ENCODE measurements at places on chromosomes 4 and X.

- no peak for DNase-seq
Measured at GRCh38 chr4:155025762-155026457, 182.5 kb upstream of the NPY2R start.

GRCh38 chrX:20595928-20596575 is 329.3 kb upstream of the RPS6KA3 start:
- DNase-seq = no peak

DNA sequence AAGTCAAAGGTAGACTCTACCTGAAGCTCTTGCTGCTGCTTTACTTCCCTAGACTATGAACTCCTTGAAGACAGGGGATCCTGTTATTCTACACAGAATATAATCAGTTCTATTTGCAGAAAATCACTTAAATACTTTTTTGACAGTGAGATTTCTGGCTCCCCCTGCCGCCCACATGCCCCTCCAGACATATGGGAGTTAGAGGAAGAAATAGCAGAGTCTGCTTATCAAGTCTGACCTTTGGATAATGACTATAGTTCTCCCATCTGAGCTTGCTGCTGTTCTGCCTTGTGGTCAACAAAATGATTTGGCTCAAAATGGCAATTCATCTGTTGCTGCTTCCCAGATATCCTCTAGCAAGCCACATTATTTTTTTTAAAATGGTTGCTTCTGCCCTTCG is 101.1 kb downstream of the ENOX2 start:
- DNase-seq = no peak

DNA sequence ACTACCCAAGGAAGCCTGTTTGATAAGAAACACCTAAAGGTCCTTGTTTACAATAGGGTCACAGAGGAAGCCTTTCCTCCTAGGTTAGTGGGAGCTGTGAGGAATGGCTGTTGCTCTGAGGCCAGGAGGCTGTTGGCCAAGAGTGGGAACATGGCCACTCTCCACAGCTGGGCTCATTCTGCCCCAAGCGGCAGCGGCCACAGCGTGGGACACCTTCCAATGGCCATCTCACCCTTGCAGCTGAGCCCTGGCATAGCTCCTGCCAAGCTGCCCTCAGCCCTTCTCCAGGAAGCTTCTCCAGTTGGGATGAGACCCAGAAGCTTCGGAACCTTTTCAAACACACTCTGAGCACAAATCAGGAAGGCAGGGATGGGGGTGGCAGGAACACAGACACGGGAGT is 111.8 kb upstream of the MAP3K15 start:
- no peak for DNase-seq

DNA sequence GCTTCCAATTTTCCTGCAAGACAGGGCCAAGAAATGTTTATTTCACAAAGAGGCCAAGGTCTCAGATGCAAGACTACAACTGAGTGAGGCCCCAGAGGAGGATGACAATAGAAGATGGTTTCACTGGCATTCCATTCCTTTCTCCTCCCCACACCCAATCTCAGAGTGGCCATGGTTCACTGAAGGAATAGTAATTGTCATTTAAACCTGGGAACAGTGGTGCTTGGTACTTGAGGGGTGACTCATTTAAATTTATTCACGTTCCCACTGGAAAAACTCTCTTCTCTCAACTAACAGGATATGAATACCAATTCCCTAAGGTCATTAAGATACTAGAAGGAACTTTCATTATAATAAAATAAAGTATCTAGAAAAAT is 35.3 kb upstream of the CXCL8 start:
- DNase-seq = no peak

- no peak for DNase-seq
Measured at GRCh38 chr4:87391576-87392054, 627 bp upstream of the HSD17B11 start.

DNA sequence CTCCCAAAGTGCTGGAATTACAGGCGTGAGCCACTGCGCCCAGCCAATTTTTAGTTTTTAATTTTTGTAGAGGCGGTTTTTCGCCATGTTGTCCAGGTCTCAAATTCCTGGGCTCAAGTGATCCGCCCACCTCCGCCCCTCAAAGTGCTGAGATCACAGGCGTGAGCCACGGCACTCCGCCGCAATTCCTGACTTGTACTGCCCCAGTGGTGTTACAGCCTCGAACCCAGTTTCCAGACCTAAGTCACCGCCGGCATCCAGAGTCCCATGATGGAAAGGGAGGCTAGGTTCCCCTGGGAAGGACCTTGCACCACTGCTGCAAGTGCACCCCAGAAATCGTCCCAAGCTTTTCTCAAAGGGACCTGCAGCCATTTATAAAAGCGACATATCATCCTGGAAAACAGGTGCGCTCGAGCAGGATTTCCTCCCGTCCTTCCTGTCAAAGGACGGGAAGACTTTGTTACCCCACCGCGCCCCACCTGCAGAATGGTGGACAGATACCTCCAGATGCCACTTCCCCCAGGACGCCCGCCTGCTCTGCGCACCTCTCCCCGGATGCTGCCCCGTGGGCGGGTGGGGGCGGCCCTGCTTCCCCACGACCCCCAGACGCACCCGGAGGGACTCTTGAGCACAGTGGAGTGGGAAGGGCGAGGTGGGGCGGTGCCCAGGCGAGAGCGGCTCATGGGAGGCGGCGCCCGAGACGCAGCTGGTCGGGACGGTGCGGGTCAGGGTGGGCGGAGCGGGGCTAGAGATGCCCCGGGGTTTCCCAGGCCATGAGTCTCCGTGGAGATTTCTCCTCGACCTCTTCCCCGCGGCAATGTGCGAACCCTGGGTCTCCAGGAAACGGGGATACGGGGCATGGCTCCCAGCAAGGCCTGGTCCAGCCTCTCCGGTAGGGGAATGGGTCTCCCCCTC is 947 bp upstream of the RPL10 start:
- DNase-seq = peak; percentile 62

DNA sequence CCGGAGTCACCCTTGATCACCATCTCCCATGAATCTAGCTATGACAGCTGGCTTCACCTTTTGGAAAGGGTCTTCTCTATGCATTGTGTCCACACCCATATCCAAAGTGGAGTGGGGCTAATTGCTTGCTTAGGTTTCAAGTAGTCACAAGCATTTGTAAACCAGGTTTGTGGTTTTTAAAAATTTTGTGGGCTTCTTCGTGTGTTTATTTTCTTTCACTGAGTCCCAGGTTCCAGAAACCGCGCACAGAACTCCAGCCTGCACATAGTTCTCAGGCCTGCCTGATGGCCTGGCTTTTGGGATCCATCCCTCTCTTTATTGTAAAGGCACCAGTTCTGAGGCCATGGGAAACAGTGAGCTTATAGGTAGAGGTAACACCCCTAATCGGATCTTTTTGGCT is 70.2 kb upstream of the TLR3 start:
- DNase-seq = no peak

DNA sequence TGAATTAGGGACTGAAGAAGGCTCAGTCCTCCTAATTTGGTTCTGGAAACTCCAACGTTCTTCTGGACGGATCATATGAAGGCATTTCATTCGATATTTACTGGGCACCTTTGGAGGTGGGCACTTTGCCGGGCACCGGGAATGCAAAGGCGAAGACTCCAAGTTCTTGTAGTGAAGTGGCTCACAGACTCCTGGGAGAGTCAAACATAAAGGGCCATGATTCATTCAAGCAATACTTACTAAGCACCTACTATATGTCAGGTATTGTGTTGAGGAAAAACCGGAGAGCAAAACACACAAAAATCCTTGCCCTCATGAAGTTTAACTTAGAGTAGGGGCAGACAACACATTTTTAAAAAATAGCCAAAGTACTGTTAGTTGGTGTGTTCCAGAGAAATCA is 17.0 kb upstream of the ERCC6L start:
- no peak for DNase-seq

DNA sequence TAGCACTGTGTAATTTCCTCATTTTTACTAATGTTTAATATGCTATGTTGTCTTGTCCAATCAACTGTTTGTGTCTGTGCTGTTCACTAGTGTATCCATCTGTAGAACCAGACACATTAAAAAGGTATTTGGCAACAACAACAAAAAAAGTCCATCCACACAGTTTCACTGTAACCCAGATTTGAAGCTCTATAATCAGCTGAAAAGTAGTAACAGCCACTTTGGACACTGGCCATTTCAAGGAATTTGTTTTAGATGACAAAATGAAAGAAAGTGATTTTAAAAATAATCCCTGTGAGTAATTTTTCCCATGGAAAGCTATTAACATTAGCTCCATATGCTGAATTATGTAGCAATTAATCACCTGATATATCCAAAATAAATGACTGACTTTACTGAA is 2.2 kb upstream of the FBXL5 start:
- DNase-seq = no peak

DNA sequence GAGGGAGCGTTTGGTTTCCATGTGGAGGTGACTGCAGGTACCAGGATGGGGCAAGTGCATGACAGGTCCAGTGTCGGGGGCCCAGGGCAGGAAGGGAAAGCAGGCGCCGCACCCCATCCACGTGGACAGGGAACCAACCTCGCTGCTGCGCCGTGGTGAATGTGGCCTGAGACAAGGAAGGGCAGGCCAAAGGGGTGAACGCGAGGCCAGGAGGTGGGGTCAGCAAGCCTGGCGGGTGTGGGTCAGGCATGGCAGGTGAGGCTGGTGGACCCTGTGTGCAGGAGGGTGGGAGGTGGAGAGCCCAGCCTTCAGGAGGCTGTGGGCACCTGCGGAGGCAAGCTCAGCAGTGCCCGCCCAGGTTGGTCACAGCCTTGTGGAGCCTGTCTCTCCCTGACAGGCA is 14.7 kb downstream of the SH3BP2 start:
- no peak for DNase-seq

- peak; percentile 39 for DNase-seq
Measured at GRCh38 chr4:6854098-6854744, 55.4 kb upstream of the TBC1D14 start.

DNA sequence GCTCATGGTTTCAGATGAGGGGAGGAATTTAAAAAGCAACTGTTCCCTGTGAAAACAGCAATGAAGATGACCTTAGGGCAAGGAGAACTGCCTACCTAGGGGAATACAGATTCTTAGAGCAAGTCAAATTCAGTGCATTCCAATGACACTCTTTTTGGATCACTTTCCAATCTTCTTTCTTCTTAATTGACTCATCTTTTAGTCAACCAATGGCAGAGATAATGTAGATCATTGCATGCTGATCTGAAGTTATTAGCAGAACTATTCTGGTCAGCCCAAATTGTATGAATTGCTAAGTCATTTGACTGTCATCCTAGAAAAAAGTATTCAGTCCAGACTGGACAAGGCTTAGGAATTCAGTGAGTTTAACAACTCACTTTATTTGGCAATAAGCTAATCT is 12.6 kb upstream of the NR3C2 start:
- no peak for DNase-seq

DNA sequence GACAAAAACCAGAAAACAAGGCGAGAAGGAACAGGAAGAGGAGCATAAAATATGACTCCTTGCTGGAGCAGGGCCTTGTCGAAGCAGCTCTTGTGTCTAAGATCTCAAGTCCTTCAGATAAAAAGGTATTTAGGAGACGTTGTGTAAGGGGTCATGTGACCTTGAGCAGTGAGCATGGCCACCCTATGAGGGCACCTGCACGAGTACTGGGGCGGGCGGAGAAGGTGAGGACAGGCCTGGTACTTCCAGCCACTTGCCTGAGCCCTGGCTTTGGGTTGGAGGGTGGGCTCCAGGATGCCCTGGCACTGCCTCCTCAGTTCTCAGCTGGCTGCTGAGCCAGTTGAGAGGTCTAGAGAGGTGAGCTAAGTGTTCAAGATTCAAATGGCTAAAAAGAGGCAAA is 29.9 kb downstream of the NSD2 start:
- DNase-seq = no peak

GRCh38 chr4:151792995-151793394 is 32.2 kb upstream of the GATB start:
- DNase-seq = no peak

DNA sequence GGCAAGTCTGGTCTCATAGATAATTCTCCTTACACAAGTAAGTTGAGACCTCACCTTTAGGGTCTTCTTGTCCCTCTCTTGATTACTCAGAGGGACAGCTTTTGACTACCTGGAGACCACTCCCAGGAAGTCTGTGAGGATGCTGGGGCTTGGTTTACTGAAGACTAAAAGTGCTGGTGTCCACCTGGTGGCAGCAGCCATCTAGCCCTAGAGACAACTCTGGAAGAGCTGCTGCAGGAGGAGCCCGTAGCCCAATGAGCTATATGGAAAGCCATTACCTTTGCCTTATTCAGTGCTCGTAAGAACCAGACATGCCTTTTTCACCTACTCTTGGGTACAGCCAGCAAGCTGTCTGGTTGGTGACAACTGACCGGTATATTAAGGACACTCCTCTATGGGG is 7.3 kb downstream of the FGFBP2 start:
- no peak for DNase-seq

DNA sequence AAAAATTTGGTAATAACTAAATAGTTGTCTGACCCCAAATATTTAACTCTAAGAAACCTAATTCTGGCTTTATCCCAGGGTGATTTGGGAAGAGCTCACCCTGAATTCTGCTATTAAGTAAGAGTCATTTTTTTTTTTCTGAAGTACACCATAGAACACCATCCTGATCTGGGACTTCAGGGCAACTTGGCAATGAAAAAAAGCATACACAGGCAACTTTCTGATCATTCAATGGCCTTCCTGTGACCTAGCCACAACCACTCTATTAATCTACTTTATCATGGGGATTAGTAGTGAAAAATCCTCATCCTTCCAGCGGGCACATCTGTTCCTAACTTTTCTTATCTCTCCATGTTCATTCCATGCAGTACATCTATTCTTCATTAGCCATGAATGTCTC is 333.2 kb upstream of the MAD2L1 start:
- DNase-seq = no peak

DNA sequence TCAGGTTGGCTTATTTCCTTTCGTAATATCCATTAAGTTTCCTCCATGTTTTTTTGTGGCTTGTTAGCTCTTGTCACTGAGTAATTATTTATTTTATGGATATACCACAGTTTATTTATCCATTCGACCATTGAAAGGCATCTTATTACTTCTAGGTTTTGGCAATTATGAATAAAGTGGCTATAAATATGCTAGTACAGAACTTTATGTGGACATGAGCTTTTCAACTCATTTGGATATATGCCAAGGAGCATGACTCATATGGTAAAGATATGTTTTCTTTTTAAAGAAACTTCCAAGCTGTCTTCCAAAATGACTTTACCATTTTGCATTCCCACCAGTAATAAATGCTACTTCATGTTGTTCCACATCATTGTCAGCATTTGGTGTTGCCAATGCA is 803.6 kb downstream of the GLUD2 start:
- DNase-seq = no peak

GRCh38 chr4:30616942-30617646 is 103.1 kb upstream of the PCDH7 start:
- no peak for DNase-seq

DNA sequence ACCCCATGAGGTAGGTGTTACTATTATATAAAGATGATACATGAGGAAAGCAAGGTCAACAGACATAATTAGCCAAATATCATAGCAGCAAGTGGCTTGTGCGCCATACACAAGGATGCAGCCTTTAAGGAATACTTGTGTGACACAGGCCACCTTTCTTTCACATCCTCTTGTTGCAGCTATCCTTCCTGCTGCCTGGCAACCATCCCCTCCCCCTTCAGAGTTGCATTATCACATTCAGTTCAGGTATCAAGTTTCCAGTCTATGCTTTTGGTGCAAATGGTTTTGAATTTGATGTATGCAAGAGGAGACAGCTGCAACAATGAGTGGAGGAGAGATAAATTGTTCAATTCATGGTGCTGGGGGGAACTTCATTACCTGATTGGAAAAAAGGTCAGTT is 6.4 kb downstream of the ZCCHC18 start:
- no peak for DNase-seq

Measured in CD4-positive, alpha-beta T cell treated with Interleukin-4 for 1 hour (primary cell).